ENCODE measurements at places on chromosomes 6 and 20. TPM values are rescaled to one million over a fixed set of nuclear protein-coding genes. Genes with fewer than 3 reads are reported as not detected.

GRCh38 chr6:20998748-20999448, 464.6 kb downstream of the CDKAL1 start:
- no peak for DNase-seq

DNA sequence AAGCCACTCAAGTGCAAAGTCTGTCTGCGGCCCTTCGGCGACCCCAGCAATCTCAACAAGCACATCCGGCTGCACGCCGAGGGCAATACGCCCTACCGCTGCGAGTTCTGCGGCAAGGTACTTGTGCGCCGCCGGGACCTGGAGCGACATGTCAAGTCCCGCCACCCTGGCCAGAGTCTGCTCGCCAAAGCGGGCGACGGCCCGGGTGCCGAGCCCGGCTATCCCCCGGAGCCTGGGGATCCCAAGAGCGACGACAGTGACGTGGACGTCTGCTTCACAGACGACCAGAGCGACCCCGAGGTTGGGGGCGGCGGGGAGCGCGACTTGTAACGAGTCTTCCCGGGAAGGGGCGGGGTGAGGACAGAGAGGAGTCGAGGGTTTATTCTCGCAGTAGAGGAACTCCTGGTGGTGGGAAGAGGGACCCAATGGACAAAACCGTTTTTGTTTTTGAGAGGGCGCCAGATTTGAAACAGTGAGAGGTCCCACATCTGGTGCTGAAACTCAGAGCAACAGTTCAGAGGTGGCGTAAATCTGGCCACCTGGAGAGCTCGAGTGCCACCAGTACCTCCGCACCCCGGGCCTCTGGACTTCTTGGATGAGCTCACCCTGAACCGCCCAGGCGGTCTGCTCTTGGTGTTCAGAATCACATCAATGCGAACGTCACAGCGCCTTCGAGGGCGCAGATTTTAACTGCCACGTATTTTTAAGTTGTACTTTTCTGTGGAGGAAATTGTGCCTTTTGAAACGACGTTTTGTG, 8.0 kb downstream of the PRDM13 start:
- DNase-seq = no peak

- no peak for DNase-seq
Measured at GRCh38 chr6:121839896-121840295, 404.4 kb downstream of the GJA1 start.

GRCh38 chr6:142881761-142882160, 63.2 kb downstream of the HIVEP2 start:
- no peak for DNase-seq

DNA sequence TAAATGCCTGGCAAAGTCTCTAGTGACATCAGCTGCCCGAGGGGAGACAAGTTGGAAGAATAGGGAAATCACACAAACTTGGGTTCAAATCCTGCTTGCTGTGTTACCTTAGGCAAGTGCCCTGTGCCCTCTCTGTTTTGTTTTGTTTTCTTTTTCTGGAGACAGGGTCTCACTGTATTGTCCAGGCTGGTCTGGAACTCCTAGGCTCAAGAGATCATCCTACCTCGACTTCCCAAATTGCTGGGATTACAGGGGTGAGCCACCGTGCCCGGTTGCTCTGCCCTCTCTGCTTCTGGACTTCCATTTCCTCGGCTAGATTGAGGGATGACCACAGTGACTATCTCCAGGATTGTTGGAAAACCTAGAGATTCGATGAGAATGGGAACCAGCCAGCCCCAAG, 55.4 kb downstream of the SNAI1 start:
- DNase-seq = no peak

- DNase-seq = no peak
Measured at GRCh38 chr6:11006061-11006460, 38.0 kb downstream of the ELOVL2 start.

DNA sequence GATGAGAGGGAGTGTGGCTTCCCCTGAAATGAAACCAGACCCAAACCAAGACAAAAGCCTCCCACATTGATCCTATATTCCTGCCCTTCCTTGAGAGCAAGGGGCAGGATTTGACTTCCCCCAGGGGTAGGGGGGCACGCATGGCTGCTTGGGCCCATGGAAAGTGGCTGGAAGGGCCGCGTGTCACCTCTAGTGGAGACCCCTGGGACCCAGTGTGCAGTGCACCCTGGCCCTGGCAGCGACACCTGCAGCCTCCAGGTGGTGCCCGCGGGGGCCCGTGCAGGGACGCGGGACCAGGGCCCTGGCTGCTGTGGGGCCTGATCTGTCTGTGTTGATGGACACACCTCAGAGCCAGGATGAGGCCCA, 18.0 kb upstream of the SLCO4A1 start:
- no peak for DNase-seq

GRCh38 chr6:97963193-97963592, 680.2 kb upstream of the MMS22L start:
- DNase-seq = no peak

DNA sequence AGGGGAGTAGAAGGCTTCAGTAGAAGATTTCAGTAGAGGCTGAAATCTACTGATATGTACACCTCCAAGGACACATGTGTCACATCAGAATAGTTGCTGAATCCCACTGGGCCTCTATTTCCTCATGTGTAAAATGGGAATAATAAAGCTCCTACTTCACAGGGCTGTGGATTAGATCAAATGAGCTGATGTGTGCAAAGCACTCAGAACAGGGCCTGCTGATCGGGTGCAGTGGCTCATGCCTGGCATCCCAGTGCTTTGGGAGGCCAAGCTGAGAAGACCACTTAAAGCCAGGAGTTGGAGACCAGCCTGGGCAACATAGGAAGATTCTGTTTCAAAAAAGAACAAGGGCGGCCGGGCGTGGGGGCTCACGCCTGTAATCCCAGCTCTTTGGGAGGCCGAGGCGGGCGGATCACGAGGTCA, 8.1 kb upstream of the AP5S1 start:
- DNase-seq = no peak

DNA sequence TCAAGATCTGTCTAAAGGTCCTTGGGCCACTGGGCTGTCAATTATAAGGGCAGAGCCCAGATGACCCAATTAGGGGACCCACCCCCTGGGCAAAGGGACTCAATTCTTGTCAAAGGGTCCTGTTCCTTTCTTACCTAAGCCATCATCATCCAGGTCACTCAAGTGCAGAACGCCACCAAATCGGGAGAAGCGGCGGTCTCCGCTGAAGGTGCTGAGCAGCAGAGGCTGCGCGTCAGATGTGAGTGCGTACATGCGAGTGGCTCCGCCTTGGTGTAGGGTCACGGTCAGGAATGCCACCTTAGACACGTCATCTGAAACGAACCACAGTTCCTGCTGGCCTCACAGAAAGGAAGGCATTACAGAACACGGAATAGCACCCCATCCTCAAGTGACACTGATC, 34.2 kb downstream of the MRS2 start:
- DNase-seq = no peak

GRCh38 chr20:21183722-21184121, 57.8 kb downstream of the KIZ start:
- no peak for DNase-seq

DNA sequence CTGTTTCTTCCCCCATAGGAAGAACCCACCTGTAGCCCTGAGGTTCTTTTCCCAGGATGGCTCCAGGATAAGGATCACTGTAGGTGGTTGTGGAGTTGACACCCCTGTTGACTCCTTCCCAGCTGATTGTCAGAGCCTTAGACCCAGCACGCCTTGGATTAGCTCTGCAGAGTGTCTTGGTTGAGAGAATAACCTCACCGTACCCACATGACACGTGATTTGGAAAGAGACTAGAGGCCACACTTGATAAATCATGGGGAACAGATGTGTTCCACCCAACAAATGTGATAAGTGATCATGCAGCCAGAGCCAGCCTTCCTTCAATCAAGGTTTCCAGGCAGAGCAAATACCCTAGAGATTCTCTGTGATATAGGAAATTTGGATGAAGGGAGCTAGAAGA, 12.2 kb downstream of the BTN3A1 start:
- DNase-seq = no peak

GRCh38 chr6:145161501-145161900, 573.8 kb downstream of the EPM2A start:
- no peak for DNase-seq

DNA sequence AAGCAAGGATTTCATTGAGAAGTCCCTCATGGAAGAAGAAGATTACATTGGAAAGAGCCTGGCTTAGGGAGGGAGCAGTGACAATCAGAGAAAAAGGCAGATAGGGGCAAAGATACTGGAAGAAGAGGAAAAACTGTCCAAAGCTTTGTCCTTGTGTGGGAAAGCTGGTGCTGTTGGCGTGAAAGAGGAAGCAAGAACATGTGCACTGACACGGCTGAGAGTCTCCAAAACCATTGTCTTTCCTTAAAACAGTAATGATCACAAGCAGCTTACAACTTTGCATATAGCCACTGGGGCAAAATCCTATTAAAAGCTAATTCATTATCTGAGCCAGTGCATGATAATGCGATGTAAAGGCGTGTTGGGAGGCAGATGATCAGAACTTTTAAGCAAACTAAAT, 85.1 kb upstream of the ESR1 start:
- DNase-seq = no peak

GRCh38 chr20:34634392-34634791, 42.5 kb downstream of the PIGU start:
- DNase-seq = no peak

- no peak for DNase-seq
Measured at GRCh38 chr20:30811885-30812671, 445.4 kb upstream of the DEFB115 start.

- no peak for DNase-seq
Measured at GRCh38 chr20:11755071-11755841, 162.4 kb upstream of the BTBD3 start.

- DNase-seq = no peak
Measured at GRCh38 chr6:158737082-158737709, 82.0 kb downstream of the EZR start.

DNA sequence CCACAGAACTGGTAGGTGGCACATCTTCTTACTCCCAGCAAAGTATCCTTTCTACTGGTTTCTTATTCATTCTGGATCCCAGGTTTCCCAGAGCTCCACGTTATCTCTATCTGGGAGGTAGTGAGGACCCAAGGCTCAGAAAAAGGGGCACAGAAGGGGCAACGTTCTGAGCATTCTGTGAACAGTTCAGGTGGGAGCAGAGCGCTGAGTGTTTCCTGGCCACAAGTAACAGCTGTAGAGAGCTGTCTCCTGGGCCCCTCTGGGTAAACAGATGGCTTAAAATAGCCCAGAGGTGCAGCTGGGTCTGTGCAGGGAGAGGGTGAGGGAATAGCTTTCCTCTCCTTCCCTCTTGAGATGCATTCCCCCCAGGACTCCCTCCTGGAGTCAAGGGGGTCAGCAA, 2.1 kb downstream of the APOBEC2 start:
- DNase-seq = no peak

Gene PI3
- not detected for total RNA-seq

Gene KLC4
- 17.8 TPM for total RNA-seq

Gene LPA
- total RNA-seq = not detected

Gene TNXB
- 493 TPM for total RNA-seq

Gene GRM1
- not detected for total RNA-seq

Gene C6orf58
- total RNA-seq = not detected

Gene PRND
- total RNA-seq = not detected

Gene GPX5
- not detected for total RNA-seq

Gene CALHM5
- total RNA-seq = 3.4 TPM

Gene JPH2
- 86.7 TPM for total RNA-seq
